ENCODE measurements at places on chromosomes 7 and 10. TPM values are rescaled to one million over a fixed set of nuclear protein-coding genes. Genes with fewer than 3 reads are reported as not detected.

GRCh38 chr10:88066319-88066718, 202.9 kb downstream of the PTEN start:
- no peak overlapping the region for H3K4me3 ChIP-seq
- no peaks in the 10 kb centered on the region for H3K36me3 ChIP-seq
- H3K27ac ChIP-seq = no peak overlapping the region
- no peaks in the 10 kb centered on the region for H3K4me1 ChIP-seq
- H3K27me3 ChIP-seq = no peaks in the 10 kb centered on the region

Gene ANXA8L1
- total RNA-seq = not detected

DNA sequence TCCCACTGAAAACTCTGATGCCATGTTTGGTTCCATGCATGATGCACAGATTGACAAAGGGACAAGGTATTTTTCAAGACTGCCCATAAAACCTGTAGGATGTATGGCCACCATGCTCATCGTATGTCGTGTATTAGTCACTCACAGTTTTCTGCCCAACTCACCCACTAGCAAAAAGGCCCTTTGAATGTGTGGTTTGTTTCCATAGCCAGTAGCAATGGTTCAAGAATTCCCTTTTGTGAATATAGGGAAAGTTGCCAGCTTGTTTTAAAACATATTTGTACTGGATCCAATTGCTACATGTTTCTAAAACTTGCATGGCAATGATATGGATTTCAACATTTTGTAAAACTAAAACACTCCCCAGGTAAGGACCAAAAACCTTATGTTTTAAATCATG, 280.9 kb upstream of the YAE1 start:
- no peaks in the 10 kb centered on the region for H3K4me1 ChIP-seq
- no peaks in the 10 kb centered on the region for H3K27me3 ChIP-seq
- no peak overlapping the region for H3K27ac ChIP-seq
- H3K4me3 ChIP-seq = no peak overlapping the region
- H3K36me3 ChIP-seq = no peaks in the 10 kb centered on the region
- DNase-seq = no peak

Gene H2BK1
- not detected for total RNA-seq

- no peak overlapping the region for H3K27ac ChIP-seq
- no peak for DNase-seq
Observed at GRCh38 chr7:19989906-19990305, 216.5 kb upstream of the TMEM196 start.

- H3K4me3 ChIP-seq = no peak overlapping the region
- DNase-seq = no peak
- H3K4me1 ChIP-seq = no peaks in the 10 kb centered on the region
- H3K36me3 ChIP-seq = no peaks in the 10 kb centered on the region
- H3K27me3 ChIP-seq = no peaks in the 10 kb centered on the region
Observed at GRCh38 chr7:157707983-157708918, 371.4 kb downstream of the DNAJB6 start.

DNA sequence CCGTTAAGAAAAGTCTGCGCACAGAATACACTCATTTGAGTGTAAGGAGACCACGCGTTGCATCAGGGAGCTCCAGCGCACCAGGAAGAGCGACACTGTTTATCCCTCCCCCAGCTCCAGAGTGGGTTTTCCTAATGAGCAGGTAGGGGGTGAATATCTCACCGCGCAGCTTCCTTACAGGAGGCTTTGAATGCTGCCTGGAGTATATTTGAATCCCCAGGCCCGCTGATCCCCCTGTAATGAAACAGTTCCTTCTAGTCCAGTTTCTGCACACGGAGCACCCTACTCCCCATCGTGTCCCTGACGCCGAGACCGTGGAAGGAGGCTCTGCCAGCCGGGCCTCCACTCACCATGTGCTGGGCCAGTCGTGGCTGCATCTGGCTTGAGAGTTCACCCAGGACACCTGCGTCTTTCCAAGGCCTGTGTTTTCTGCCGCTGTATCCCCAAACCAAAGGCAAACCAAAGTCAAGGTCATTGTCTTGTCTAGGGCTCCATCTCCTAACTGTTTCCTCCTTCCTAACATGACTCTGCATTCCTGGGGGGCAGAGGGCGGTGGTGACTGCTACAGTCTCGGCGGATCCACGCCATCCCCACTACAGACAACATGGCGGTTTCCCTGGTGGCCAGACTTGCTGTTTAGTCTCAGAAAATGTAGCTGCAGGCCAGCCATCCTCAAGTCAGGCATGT, 167.8 kb downstream of the USP6NL start:
- peak; percentile 40 for DNase-seq
- no peaks in the 10 kb centered on the region for H3K36me3 ChIP-seq
- H3K4me1 ChIP-seq = peaks cover 7% of the 10 kb centered on the region
- H3K27ac ChIP-seq = no peak overlapping the region
- 0 out of 2 replicates have a peak, but pooled peaks cover 2% of the 10 kb centered on the region for H3K27me3 ChIP-seq

DNA sequence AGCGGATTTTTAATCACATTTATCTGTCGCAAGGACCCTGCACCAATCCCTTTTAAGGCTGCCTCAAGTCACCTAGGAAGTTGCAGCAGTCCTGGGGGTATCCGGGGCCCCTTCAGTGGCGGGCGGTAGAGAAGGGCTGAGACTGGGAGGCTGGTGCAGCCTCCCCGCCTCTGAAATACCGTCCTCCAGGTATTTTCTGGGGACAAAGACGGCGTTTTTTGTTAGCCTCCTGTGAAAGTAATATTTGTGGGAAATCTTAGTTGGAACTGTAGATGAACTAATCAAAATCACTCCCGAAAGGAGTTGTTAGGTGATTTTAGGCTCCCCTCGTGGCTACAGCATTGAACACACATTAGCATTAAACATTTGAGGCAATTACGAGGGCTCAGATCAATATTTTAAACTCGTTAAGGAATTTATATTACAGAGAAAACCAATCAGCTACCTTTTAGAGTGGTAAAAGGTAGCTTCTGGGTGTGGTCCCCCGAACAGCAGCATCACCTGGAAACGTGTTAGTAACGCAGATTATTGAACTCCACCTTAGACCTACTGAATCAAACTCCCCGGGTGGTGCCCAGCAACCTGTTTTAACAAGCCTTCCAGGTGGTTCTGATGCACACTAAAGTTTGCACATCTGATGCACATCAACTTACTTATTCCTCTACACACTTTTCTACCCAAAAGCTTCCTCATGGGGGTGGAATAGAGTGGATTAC, 530 bp upstream of the ANXA7 start:
- H3K4me1 ChIP-seq = peaks cover 2% of the 10 kb centered on the region
- DNase-seq = no peak
- H3K36me3 ChIP-seq = no peaks in the 10 kb centered on the region
- H3K4me3 ChIP-seq = peak overlapping the region; percentile 88
- H3K27ac ChIP-seq = peak overlapping the region; percentile 33

Gene TRDMT1
- total RNA-seq = 21.4 TPM

Gene ACSM6
- not detected for total RNA-seq

DNA sequence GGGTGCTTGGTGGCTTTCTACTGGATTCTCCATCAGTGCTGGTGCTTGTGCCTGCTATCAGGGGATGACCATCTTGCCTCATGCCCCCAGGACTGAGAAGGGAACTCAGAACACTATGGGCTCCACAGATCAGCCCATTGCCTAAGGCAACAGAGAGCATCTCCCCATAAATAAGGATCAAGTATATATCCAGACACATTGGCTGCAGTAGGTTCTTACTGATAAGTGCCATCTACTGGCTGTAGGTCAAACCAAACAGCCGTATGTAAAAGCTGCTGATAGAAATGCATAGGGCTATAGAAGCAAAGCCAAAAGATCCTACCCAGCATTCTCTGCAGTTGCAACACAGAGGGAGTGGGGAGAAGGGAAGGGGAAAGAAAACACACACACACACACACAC, 153.7 kb downstream of the CDK14 start:
- no peak overlapping the region for H3K4me3 ChIP-seq
- no peak overlapping the region for H3K27ac ChIP-seq
- H3K27me3 ChIP-seq = no peaks in the 10 kb centered on the region
- H3K4me1 ChIP-seq = no peaks in the 10 kb centered on the region
- no peaks in the 10 kb centered on the region for H3K36me3 ChIP-seq
- DNase-seq = no peak

DNA sequence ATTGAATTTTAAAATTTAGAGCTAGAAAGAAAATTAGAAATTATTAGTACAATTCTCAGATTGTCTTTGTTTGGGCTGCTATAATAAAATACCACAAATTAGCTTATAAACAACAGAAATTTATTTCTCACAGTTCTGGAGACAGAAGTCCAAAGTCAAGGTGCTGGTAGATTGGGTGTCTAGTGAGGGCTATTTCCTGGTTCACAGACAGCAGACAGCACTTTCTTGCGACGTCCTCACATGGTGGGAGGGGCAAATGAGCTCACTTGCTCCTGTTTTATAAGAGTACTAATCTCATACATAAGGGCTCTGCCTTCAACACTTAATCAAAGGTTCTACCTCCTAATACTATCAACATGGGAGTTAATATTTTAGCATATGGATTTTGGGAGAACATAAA, 134.1 kb downstream of the MDFIC start:
- H3K27me3 ChIP-seq = no peaks in the 10 kb centered on the region
- H3K36me3 ChIP-seq = no peaks in the 10 kb centered on the region
- no peak overlapping the region for H3K4me3 ChIP-seq
- DNase-seq = no peak
- no peaks in the 10 kb centered on the region for H3K4me1 ChIP-seq
- no peak overlapping the region for H3K27ac ChIP-seq

- no peaks in the 10 kb centered on the region for H3K36me3 ChIP-seq
- peaks cover 5% of the 10 kb centered on the region for H3K4me1 ChIP-seq
- no peak for DNase-seq
- no peak overlapping the region for H3K27ac ChIP-seq
Observed at GRCh38 chr7:36642414-36642813, 81.9 kb downstream of the AOAH start.

Gene SLC18A3
- not detected for total RNA-seq

GRCh38 chr10:28508304-28508925, 24.5 kb upstream of the WAC start:
- H3K27me3 ChIP-seq = no peaks in the 10 kb centered on the region
- no peak overlapping the region for H3K27ac ChIP-seq
- no peak overlapping the region for H3K4me3 ChIP-seq

GRCh38 chr7:79290841-79291497, 162.5 kb downstream of the MAGI2 start:
- H3K4me3 ChIP-seq = no peak overlapping the region
- H3K27ac ChIP-seq = no peak overlapping the region
- H3K4me1 ChIP-seq = no peaks in the 10 kb centered on the region
- DNase-seq = no peak
- no peaks in the 10 kb centered on the region for H3K27me3 ChIP-seq

GRCh38 chr10:73559590-73559989, 31.6 kb downstream of the USP54 start:
- DNase-seq = no peak
- no peaks in the 10 kb centered on the region for H3K36me3 ChIP-seq
- H3K4me1 ChIP-seq = no peaks in the 10 kb centered on the region
- no peaks in the 10 kb centered on the region for H3K27me3 ChIP-seq
- no peak overlapping the region for H3K4me3 ChIP-seq

Gene DNAH11
- 4.9 TPM for total RNA-seq

DNA sequence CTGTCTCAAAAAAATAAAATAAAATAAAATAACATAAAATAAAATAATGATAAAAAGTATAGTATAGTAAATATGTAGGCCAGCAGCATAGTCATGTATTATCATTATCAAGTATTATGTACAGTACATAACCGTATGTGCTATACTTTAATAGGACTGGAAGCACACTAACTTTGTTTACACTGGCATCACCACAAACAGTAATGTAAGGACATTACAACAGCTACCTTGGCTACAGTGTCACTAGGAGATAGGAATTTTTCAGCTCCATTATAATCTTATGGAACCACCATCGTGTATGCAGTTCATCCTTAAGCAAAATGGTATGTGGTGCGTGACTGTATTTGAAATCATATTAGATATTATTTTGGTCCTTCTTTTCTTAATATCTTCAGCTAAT, 1163.5 kb upstream of the LRRTM3 start:
- H3K27ac ChIP-seq = no peak overlapping the region
- no peaks in the 10 kb centered on the region for H3K4me1 ChIP-seq
- no peak overlapping the region for H3K4me3 ChIP-seq
- no peaks in the 10 kb centered on the region for H3K36me3 ChIP-seq

DNA sequence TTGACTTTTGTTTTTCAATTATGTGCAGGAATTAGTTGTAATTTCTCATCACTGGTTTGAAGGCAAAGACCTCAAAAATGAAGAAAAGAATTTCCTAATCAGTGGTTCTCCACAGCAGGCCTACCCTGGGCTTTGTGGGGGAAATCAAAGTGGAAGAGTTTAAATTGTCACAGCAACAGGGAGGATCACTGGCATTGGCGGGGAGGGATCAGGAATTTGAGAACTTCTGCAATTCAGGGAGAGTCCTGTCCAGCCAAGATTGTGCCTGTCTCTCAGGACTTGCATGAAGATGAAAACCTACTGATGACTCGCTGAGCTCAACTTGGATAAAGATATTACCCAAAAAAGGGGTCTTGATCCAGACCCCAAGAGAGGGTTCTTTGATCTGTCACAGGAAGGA, 70.1 kb downstream of the HACD1 start:
- no peaks in the 10 kb centered on the region for H3K36me3 ChIP-seq
- no peaks in the 10 kb centered on the region for H3K27me3 ChIP-seq
- no peak overlapping the region for H3K4me3 ChIP-seq
- H3K4me1 ChIP-seq = no peaks in the 10 kb centered on the region
- no peak overlapping the region for H3K27ac ChIP-seq

GRCh38 chr7:150420242-150420641, 30.2 kb upstream of the GIMAP8 start:
- H3K36me3 ChIP-seq = no peaks in the 10 kb centered on the region
- DNase-seq = peak; percentile 39
- H3K4me3 ChIP-seq = no peak overlapping the region
- no peaks in the 10 kb centered on the region for H3K27me3 ChIP-seq
- no peaks in the 10 kb centered on the region for H3K4me1 ChIP-seq

DNA sequence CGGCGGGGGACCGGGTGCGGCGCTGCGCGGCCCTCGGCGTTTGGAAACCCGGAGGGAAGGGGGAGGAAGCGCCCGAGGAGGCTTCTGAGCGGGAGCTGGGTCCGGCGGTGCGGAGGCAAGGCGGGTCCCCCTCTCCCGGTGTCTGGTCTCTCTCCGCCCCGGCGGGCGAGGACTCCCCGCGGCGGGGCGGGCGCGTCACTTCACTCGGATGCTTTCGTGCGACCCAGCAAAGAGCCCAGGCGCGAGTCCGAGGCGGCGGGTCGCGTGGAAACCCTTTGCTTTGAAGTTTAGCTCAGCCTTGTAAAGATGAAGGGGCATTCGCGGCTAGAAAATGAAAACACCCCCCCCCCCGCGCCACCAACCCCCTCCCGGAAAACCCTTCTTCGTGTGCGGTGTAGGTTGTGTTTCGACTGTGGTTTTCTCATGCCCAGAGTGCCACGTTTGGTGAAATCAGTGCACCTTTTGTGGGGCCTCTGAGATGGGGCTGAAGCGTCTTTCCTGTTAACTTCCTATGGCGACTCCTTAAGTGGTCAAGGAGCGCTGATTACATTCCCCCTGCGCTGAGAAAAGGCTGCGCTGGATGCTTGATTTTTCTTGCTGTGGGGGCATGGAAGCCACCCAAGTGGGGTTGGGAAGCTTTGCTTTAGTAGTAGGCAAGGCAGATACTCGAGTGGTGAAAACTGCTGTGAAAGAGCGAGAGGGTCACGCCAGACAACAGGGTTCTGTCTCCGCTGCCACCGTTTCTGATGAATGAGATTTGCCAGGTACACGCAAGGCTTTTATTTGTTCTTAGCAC, 876 bp downstream of the GNAI1 start:
- peaks cover 10% of the 10 kb centered on the region for H3K4me1 ChIP-seq
- DNase-seq = no peak
- peak overlapping the region; percentile 56 for H3K27ac ChIP-seq
- H3K4me3 ChIP-seq = peak overlapping the region; percentile 93
- no peaks in the 10 kb centered on the region for H3K27me3 ChIP-seq

GRCh38 chr7:74307738-74308505, 18.7 kb downstream of the CLIP2 start:
- no peaks in the 10 kb centered on the region for H3K4me1 ChIP-seq
- H3K4me3 ChIP-seq = no peak overlapping the region
- H3K27ac ChIP-seq = no peak overlapping the region
- DNase-seq = no peak
- H3K36me3 ChIP-seq = no peaks in the 10 kb centered on the region

Gene TTYH3
- 169 TPM for total RNA-seq

Measured in H1 (cell line).